ENCODE measurements at places on chromosomes 12 and 14. TPM values are rescaled to one million over a fixed set of nuclear protein-coding genes. Genes with fewer than 3 reads are reported as not detected.

DNA sequence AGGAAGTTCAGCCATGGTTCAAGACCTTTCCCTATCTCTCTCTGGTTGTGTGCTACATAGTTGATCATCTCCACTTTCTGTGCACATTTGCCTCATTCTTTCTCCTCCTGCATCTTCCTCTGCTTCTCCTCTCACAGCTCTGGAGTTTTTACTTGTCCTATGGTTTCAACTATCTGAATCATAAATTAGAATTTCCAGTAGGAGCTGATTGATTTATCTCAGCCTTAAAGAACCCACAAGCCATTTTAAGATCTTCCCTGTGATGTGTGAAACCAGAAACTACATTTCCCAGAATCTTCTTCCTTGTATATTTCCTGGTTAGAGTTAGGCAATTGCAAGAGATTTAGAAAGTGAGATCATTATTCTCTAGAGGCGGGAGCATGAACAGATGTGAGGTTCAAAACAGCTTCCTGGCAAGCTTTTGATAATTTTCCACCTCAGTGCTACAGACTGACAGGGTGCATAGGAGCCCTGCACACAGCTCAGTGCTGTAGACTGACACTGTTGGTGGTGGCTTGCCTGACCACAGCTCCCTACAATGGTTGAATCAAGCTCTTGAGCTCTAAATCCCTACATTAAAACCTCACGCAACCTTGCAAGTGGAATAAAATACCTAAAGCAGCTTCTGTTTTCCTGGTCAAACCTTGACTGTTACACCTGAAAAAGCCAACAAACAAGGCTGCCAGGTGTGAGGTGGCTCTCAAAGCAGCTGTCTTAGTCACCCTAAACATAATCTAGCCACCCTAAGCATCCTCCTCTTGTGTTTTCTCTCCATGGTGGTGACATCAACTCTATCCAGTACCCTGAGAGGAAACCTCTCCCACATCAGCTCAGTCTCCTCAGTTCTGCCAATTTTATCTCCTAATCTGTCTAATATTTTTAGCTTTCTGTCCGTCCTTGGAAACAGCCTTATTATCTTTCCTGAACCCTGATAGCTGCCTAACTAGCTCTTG, 21.5 kb upstream of the IFNG start:
- no peak for DNase-seq

GRCh38 chr12:100375038-100375735, 18.3 kb downstream of the SLC17A8 start:
- peak; percentile 71 for DNase-seq

DNA sequence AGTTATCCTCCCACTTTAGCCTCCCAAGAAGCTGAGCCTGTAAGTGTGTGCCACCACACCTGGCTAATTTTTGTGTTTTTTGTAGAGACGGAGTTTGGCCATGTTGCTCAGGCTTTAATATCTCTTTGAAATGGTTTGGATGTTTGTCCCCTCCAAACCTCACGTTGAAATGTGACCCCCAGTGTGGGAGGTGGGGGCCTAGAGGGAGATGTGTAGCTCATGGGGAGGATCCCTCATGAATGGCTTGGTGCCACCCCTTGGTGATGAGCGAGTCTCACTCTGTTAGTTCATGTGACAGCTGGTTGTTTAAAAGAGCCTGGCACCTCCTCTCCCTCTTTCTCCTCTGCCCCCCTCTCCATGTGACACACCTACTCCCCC, 23.6 kb upstream of the TTC7B start:
- no peak for DNase-seq

DNA sequence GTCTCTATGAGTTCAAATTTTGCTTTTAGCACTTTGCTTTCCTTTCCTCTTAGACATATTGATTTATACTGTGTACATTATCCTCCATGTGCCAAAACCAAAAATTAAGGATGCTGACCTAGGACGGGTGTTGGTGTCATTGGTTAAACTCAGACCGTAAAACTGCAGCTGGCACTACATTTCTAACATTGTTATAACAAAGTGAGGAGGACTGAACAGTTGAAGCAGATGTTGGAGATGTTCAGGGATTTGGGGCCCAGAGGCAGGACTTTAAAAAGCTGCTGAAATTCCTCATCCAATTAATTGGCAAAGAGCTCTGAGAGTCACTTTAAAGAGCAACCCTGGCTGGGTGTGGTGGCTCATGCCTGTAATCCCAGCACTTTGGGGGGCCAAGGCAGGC, 72.4 kb downstream of the TMTC1 start:
- DNase-seq: no peak

TMBIM6 gene
- total RNA-seq: 256 TPM

Data from occipital lobe (tissue), 3 donors.